A172 (cell line): ENCODE measurements at places on chromosomes 13 and 19.
A peak's percentile ranks its signal among the peaks of the same experiment; 100 is the strongest.

DNA sequence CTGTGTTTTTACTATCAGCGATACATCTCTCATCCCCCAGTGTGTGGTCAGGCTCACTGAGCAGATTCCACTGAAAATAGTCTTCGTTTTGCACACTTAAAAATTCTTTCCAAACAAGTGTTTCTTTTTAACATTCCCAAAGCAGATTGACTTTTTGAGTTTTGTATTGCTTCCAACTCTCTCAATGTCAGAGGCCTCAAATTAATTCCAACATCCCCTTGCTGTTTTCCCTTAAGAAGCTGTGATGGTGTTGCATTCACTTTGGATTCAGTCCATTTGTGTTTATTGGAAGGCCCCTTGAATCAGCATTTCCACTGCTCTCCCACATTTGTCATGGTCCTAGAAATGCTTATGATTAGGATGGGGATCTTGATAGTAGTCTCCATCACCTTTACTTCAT is 228.7 kb downstream of the KCNRG start:
- no peak for DNase-seq

DNA sequence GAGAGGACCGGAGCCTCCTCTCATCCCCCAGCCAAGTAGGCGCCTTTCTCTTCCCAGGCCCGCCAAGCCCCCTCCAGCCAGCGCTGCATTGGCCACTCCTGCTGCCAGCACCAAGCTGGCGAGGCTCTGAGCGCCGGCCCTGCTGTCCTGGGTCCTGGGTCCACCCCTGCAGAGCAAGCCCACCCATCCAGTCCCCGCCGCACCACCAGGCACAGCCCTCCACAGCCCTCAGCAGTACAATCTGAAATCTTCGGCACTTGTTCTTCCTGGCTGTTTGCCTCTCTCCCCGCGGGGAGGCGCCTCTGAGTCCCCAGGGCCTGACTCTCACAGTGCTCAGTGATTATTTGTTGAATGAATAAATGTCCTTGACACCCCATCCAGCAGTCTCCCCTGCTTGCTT is 236.4 kb upstream of the SGCG start:
- no peak for DNase-seq

DNA sequence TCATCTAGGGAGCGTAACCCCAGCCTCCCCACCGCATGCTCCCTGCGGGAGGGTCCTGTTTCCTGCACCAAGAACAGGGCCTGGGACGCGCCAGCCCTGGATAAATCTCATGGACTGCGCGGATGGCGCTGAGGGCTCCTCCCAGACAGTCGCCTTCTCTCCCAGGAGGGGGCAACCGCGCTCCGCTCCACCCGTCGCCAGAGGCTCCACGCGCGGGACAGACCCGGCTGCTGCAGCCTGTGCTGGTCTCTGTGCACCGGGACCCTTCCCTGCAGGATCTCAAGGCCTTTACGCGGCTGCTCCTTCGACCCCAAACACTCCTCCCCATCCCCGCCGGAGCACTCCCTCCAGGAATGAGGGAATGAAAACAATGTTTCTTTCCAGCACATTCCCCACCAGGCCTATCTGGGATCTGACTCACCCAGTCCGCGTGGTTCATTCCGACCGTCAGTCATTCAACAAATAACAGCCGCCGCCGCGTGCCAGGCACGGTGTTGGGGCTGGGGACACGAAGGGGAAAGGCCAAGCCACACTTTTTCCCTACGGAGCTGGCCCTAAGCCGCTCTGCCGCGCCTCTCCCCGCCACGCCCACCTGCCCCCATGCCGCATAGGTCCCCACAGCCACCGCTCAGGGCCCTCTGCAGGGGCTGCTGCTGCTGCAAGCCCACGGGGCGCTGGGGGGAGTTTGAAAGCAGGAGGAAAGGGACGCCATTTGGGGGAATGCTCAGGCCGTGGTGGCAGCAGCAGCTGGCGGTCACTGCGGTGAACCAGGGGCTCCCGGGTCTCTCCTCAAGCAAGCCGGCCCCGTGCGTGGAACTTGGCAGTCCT is 6.0 kb downstream of the PNMA8B start:
- DNase-seq = no peak

GRCh38 chr13:44693156-44693764 is 117.1 kb upstream of the TSC22D1 start:
- DNase-seq = no peak

GRCh38 chr19:38736036-38736412 is 8.2 kb downstream of the CAPN12 start:
- no peak for DNase-seq

DNA sequence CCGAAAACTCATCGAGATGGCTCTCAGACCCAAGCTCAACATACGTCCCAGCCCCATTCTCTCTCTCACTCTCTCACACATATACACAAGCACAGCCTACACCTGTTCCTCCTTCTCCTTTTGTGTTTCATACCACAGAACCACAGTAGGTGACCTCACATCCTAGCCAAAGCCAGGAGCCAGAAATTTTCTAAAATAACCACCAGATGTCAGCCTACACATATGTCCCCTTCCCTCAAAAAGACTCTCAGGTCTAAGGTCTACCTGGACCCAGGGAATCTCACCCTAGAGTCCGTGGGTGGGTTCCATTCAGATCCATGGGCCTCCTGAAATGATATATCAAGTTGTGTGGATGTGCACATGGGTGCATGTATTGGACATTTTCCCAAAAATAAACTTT is 104.2 kb upstream of the IPO5 start:
- DNase-seq = peak; percentile 38

DNA sequence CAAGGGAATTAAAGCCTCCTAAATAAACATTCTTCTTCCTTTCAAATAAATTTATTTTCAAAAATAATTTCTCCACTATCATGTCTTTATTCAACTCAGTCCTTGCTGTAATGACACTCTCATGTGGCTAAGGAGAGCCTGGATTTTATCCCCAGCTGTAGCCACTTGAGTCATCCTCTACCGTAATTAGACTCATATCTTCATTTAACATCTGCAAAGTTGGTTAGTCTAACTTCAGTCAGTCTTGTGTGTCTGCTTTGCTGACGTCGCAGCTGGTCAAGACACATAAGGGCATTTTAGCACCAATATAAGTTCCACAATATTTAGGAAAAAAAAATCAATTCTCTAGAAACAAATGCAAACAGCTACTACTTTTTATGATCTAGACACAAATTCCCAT is 776.4 kb upstream of the ATXN8OS start:
- peak; percentile 3 for DNase-seq

- DNase-seq = peak; percentile 76
Measured at GRCh38 chr19:56253737-56254136, 18.8 kb upstream of the EDDM13 start.

DNA sequence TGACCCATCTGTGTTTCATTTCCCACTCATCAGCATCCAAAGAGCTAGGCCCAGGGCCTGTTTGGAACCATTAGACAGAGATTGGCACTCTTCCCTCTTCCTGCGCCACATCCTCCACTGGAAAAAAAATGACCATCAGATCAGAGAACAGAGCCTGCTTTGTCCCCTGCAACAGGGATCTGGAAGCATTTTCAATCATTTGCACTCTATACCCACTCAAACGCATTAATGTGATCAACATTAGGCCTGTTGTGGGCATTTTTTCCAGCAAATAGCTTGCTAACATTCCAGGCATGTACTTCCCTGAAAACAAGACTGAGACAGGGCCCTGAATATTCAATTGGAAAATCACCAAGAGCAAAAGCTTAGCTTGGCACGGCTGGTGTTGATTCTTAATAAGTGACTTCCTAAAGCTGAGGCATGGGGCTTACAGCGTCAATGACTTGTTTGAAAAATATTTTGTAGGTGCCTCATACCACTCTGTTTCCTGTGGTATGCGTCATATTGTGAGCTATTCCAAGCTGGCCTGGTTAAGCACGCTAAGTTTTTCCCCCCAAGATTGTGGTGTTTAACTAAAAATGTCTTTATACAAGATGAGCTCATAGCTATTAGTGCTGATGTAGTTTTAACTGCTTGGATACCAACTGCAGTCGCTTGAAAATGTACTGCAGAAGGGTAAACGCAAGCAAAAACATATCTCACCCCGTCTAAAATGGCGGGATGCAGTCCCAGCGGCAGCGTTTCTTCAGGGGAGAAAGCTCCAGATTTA is 404.4 kb downstream of the SPRY2 start:
- DNase-seq = peak; percentile 99

DNA sequence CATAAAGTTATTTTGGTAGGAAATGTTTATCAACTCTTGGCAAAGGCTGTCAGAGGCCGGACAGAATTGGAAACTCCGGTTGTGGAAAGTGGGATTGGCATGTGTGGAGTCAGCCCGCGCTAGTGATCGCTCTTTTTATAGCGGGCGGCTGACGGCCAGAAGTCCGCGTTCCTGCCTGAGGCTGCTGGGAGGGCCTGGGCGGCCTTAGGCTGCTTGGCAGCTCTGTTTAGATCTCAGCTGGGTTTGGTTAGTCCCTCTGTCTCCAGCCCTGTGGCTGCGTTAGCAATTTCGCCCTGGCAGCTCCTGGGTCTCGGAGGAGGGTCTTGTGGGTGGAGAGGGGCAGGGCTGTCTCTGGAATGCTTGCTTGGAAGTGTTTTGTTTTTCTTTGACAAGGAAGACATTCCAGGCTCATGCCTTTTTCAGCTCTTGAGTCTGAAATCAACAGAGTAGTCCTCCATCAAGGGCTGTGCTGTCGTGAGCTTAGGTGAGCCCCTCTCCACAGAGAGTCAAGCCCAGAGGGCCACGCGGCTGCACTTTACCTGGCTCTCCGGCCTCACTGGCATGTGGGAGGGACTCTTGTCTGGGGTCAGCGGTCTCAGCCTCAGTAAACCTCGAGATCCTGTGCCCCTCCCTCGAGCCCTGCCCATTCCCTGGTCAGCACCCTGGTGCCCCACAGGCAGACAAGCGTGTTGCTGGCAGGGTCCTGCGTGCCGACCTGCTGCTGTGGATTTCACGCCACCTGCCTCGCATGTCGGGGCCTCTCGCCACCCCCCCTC is 22.5 kb downstream of the DOT1L start:
- peak; percentile 59 for DNase-seq

- DNase-seq = peak; percentile 83
Measured at GRCh38 chr19:5987077-5987818, 9.3 kb upstream of the RANBP3 start.

GRCh38 chr13:113349491-113349890 is 14.4 kb downstream of the GRTP1 start:
- no peak for DNase-seq

- no peak for DNase-seq
Measured at GRCh38 chr13:20130012-20130411, 30.8 kb downstream of the GJA3 start.

- DNase-seq = no peak
Measured at GRCh38 chr13:75071796-75072195, 410.2 kb downstream of the TBC1D4 start.

- DNase-seq = no peak
Measured at GRCh38 chr19:49875857-49876421, 1.2 kb downstream of the AKT1S1 start.
